ENCODE measurements at places on chromosomes 16 and 17. TPM values are rescaled to one million over a fixed set of nuclear protein-coding genes. Genes with fewer than 3 reads are reported as not detected.

DNA sequence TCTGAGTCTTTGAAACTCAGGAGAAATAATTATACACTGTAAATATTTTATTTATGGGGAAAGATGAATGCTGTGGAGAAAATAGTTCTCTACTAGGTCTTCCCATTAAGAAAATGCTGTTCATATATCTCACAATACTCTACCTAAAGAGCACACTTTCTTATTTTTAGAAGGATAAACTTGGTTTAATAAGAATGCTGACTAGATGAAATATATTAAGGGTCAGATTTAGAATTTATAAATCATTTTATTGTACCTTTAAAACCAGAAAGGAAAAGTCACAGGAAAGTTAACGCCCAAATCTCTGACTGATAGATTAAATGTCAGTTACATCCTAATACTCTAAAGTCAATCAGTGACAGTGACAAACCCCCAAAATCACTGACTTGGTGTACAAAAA is 48.7 kb downstream of the SLC6A4 start:
- no peak for DNase-seq

DNA sequence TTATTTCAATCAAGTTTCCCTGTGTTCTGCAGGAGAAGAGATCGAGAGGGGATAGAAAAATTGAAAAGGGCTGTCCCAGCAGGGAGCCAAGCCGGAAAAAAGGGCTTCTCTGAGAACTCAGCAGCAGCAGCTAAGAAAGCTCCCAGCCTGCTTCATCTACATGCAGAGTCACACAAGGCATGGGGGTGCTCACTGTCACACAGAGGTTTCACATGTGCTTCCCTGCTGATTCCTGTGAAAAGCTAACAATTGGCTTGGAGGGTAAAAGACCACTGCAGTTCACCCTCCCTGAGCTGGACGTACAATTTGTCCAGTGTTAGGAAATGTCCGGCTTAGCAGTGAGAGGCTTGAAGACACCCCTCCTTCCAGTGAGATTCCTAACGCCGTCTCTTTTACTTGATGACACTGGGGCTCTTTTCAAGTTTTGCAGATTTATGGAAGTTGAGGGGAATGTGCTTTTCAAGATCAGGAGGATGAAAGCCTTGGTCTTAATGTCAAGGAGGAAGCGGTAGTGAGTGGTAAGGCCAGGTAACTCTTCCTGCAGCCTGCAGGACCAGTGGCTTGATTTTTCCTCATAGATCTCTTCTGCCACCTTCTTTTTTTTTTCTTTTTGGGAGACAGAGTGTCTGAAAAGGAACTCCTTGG is 85.6 kb downstream of the WNT3 start:
- DNase-seq: no peak

The CTRL gene
- total RNA-seq: not detected

DNA sequence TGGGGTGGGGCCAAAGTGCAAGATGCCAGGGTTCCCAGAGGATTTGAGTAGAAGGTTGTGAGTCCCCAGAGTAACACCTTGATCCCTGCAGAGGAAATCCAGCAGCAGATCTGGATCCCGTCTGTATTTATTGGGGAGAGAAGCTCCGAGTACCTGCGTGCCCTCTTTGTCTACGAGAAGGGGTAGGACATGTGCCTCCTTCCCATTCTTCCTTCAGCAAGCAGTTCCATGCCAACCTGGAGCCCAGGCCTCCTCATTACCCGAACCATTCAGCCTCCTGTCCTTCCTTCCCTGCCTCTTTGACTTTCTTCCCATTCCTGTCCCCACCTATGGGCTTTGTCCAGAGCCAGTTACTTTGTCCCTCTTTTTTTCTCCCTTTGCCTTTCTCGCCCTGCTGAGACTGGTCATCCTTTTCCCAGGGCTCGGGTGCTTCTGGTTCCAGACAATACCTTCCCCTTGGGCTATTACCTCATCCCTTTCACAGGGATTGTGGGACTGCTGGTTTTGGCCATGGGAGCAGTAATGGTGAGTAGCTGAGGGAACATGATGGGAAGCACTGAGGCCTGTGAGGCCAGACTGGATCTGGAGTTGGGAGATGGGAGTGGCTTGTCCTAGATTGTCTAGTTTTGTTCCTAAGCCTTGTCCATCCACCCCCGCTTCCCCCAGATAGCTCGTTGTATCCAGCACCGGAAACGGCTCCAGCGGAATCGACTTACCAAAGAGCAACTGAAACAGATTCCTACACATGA is 2.9 kb downstream of the RNF167 start:
- no peak for DNase-seq

The ZNF423 gene
- total RNA-seq: 10.7 TPM

GRCh38 chr16:76583466-76583865 is 306.3 kb downstream of the CNTNAP4 start:
- no peak for DNase-seq

DNA sequence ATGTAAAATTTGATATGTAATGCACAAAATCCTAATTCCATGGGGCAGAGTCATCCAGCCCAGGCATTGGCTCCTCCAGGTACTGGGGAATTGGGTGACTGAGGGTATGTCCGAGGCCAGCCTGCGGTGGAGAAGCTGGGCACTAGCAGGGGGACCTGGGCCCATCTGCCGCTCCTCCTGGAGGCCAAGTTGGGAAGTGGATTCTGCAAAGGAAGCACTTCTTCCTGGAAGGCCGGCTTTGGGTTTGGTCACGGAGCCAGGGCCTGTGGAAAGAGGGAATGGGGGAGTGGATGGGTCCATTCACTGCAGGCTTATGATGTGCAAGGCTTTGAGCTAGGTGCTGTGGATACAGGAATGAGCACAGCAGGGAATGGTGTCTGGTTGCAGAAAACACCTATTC is 85.8 kb downstream of the GNAO1 start:
- no peak for DNase-seq

- DNase-seq: peak; percentile 64
Measured at GRCh38 chr17:80260069-80260535, 550 bp upstream of the RNF213 start.

DNA sequence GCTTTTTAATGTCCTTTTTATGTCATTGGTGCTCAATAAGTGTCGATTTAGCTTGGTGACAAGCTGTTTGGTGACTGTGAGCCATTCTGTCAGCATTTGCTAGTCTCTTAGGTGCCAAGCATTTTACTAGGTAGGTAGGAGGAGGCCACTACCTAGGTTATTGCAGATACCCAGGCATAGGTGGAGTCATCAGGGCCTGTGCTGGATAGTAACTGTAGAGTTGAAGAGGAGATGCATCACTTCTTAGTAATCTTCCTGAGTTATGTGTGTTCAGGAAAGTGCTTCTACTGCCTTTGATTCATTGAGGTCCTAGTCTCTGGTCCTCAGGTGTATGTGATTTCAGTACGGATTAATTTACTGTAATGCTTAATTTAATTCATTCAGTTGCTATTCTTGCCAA is 17.7 kb downstream of the USP10 start:
- DNase-seq: no peak

- no peak for DNase-seq
Measured at GRCh38 chr16:66919569-66920298, 1.0 kb upstream of the CDH16 start.

The SPAG9 gene
- 56.5 TPM for total RNA-seq

DNA sequence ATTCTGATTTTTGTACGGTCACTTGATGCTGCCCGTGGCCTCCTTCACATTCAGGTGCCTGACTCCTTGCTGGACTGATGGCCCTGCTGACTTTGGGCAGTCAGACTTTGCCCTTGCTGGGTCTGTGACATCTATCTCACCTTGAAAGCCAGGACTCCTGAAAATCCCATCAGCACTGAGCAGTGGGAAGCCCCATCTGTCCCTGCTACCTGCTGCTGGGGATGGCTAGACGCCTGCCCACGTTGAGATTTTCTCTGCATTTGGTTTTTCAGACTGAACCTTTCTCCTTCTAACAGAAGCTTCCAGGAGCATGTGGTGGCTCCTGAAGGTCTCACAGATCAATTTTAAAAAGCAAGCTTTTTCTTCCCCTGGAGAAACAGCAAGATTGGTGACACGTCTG is 10.2 kb upstream of the ZNF18 start:
- DNase-seq: no peak

- no peak for DNase-seq
Measured at GRCh38 chr17:39617446-39618245, 9.1 kb upstream of the PPP1R1B start.

DNA sequence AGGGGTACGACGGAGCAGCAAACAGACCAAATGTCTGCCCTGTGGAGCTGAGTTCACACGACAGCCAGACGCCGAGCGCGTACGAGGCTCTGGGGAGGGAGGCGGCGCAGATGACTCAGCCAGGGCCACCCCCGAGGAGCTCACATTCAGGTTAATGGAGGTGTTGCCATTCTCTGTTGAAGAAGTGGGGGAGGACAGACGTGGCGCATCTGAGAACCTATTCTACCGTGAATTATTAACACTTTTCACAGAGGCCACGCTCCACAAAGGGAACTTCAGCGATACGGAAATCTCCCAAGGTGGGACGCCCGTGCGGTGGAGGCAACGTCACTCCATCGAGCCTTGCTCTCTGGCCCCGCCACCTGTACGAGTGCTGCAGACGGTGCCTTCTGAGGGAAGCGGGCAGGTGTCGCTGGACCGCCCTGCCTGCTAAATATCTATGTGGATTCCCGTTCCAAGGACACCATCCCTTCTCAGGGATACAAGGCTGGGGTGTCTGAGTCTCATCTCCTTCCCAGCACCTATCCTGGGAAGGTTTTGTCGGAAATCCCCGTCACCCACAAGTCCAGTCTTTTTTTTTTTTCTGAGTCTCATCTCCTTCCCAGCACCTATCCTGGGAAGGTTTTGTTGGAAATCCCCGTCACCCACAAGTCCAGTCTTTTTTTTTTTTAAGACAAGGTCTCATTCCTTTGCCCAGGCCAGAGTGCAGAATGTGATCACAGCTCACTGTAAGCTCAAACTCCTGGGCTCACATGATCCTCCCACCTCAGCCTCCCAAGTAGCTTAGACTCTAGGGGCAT is 19.0 kb downstream of the ABR start:
- no peak for DNase-seq

The SLC35G6 gene
- not detected for total RNA-seq

GRCh38 chr17:53934931-53935330 is 112.2 kb downstream of the KIF2B start:
- DNase-seq: no peak

DNA sequence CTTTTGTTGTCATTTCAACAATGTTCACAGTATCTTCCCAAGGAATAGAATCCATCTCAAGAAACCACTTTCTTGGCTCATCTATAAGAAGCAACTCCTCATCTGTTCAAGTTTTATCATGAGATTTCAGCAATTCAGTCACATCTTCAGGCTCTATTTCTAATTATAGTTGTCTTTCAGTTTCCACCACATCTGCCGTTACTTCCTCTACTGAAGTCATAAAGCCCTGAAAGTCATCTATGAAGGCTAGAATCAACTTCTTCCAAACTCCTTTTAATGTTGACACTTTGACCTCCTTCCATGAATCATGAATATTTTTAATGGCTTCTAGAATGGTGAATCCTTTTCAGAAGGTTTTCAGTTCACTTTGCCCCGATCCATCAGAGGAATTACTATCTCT is 102.1 kb downstream of the CDH13 start:
- no peak for DNase-seq

GRCh38 chr17:40538019-40538935 is 27.0 kb downstream of the CCR7 start:
- DNase-seq: no peak

- DNase-seq: no peak
Measured at GRCh38 chr17:36731811-36732210, 130.4 kb downstream of the MRM1 start.

GRCh38 chr17:41009301-41009760 is 403 bp upstream of the KRTAP3-1 start:
- DNase-seq: no peak

DNA sequence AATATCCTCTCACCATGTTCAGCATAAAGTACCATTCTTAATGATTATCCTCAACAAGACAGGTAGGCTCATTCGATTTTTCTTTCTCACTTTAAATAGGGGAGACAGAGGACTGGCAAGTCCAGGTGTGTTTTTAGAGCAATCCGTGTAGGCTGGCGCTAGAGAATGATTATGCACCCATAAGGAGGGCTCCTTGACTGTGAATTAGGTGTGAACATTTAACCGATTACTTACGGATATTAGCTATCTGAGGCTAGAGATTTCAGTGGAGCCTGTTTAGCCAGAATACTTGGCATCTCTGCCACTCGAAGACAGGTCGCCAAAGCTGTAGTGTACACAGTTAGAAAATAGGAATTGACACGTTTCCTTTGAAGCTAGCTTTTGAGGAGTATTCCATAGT is 1.9 kb downstream of the SEC14L1 start:
- DNase-seq: no peak

GRCh38 chr16:4110680-4111079 is 5.6 kb downstream of the ADCY9 start:
- no peak for DNase-seq

DNA sequence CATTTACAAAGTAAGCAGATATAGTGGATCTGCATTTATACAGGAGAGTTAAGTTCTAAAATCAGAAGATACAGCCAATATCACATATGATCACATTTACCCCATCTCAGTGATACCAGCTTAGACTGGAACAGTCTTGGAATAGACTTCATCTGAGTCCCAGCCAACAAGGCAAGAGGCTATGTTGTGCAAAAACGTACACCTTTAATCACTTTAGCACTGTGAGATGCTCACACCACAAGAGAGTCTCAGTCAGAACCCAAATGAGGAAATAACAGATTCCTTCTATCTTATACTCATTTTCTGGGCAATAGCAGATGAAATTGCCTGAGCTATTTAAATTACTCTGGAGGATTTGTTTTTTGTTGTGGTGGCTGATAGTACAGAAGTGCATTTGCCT is 145.6 kb downstream of the ANKFN1 start:
- DNase-seq: no peak

GRCh38 chr16:23268561-23268960 is 33.5 kb upstream of the SCNN1B start:
- DNase-seq: no peak

- no peak for DNase-seq
Measured at GRCh38 chr16:86224629-86225028, 285.7 kb upstream of the FOXF1 start.

DNA sequence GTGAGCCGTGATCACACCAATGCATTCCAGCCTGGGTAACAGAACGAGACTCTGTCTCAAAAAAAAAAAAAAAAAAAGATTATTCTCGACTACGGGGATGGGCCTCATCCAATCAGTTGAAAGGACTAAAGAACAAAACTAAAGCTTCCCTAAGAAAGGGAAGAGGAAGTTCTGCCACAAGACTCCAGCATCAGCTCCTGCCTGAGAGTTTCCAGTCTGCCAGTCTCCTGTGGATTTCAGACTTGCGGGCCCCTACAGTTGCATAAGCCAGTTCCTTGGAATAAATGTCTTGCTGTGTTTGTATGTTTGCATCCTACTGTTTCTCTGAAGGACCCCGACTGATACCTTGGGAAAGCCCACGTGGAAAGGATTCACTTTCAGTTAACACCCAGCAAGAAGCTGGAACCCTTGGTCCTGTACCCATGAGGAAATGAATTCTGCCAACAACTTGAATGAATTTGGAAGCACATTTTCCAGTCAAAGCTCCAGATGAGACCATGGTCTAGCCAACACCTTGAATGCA is 26.3 kb upstream of the FZD2 start:
- no peak for DNase-seq

- no peak for DNase-seq
Measured at GRCh38 chr16:26688699-26689098, 378.0 kb upstream of the C16orf82 start.

The GCGR gene
- not detected for total RNA-seq

GRCh38 chr16:14378131-14378551 is 251.9 kb downstream of the PARN start:
- no peak for DNase-seq

- no peak for DNase-seq
Measured at GRCh38 chr16:871562-872345, 71.2 kb upstream of the GNG13 start.

The KRTAP4-5 gene
- total RNA-seq: not detected

- no peak for DNase-seq
Measured at GRCh38 chr17:283911-284675, 68.5 kb downstream of the RPH3AL start.

The NUPR1 gene
- 26.9 TPM for total RNA-seq
